Activated gamma-delta T cell (primary cell): ENCODE measurements at places on chromosomes 6 and 20.

DNA sequence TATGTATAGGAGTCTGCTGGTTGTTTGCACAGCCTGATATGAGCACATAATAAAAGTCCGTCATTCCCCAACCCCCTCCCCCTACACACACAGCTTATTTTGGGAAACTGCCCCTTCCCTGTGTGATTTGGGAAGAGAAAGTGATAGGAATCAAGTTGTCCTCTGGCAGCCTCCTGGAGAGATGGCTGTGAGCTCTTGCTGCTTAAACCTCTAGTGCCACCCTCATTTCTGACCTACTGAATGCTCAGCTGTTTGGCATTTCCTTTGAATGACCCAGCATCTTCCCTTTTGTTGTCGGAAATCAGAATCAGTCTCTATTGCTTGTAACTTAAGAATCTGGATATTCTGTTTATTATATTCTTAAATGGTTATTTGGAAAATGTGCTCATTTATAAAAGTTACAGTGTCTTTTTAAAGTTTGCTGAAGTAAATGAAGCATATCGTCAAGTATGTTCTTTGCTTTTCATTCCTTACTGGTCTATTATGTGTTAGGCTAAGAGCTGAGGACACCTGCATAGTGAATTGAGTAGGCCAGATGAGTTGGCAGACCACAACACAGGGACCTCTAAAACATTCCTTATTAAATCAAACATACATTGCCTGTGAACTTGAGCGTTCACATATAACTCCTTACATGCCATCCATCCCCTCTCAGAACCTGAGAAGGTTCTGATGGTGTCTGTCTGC is 5.5 kb downstream of the RWDD2A start:
- no peak for DNase-seq

- DNase-seq, result no peak
Measured at GRCh38 chr20:45034436-45034835, 66.5 kb downstream of the KCNS1 start.

GRCh38 chr6:157946053-157946617 is 35.5 kb upstream of the SYNJ2 start:
- DNase-seq, result no peak

GRCh38 chr20:37336369-37337207 is 9.4 kb upstream of the SRC start:
- no peak for DNase-seq

DNA sequence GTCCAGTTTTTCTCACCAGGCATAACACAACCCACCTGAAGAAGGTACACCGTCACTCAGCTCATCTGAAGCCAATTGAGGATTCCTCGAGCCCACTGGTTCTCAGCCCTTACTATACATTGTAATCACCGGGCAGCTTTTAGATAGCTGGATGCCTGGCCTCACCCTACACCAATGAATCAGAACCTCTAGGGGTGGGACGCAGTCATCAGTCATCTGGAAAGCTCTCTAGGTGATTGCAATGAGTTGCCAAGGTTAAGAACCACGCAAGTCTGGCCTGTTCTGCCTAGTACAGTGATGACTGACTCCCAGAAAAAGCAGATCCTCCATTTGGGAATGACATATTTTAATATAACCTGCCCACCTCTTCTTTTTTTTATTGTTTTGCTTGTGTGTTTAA is 41.1 kb downstream of the MC3R start:
- no peak for DNase-seq

DNA sequence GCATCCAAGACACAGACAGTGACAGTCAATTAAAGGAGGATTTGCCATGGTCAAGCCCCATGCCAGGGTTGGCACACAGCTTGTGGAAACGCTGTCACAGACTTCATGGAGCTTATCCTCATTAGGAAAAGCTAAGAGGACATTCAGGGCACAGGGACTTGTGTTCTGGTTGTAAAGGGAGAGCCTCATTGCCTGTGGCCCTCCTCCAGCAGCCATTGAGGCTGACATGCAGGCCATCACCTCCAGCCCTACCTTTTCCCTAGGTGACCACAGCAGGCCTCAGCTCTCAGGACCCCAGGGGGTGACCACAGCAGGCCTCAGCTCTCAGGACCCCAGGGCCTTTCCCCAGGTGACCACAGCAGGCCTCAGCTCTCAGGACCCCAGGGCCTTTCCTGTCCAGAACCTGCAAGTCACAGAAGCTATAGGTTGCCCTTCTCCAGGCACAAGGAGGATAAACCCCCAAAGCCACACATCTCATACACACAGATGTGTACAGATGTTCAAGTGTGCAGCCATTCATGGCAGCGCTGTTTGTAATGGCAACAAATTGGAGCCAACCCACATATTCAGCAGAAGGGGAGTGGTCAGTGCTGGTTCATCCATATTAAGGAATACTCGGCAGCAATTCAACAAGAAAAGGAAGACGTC is 26.1 kb downstream of the DUSP22 start:
- DNase-seq, result no peak

DNA sequence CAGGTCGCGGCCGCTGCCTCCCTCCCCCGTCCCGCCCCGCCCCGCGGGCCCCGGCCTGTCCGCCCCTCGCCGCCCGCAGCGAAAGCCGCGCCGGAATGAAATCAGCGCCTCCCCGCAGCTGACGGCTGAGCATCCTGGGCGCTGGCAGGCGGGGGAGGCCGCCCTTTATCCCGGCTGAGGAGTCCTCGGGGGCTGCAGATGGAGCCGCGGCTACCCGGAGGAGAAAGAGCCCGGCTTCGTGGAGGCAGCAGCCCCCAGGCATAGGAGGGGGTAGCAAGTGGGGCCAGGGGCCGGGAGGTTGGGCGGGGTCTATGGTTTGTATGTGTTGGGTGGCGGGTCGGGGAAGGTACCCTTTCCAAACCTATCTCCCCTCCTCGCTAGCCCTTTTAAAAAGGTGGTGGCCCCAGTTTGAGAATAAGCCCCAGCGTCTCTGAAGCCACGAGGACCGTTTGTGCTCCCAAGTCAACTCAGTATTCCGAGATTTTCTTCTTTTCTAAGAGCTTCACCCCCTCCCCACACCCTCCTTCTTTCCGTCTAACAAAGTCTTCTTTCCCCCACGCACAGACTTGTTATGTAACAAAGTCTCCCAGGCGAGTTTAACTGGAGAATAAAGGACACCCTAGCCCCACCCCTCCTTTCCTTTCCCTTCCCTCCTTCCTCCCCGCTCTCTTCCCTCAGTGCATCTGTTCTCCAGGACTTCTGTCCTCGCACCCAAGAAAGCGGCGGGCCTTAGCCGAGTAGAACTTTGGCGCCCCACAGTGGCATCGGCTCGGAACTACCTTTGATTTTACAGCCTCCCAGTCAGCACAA is 11.0 kb downstream of the POU3F2 start:
- DNase-seq, result no peak
